ENCODE measurements at places on chromosomes 11 and 22.

- DNase-seq = no peak
Measured at GRCh38 chr11:68816917-68817419, 24.7 kb downstream of the CPT1A start.

GRCh38 chr11:77046060-77046501, 11.9 kb downstream of the B3GNT6 start:
- DNase-seq = no peak

- no peak for DNase-seq
Measured at GRCh38 chr11:8040921-8041285, 40.1 kb upstream of the TUB start.

GRCh38 chr11:111367411-111368284, 11.4 kb downstream of the POU2AF1 start:
- no peak for DNase-seq

GRCh38 chr11:22860241-22860640, at the start of gene CCDC179:
TSS of gene CCDC179 (minus strand) at chr11:22860474. CDS start at chr11:22860421, 53 bp downstream.
- DNase-seq = no peak

DNA sequence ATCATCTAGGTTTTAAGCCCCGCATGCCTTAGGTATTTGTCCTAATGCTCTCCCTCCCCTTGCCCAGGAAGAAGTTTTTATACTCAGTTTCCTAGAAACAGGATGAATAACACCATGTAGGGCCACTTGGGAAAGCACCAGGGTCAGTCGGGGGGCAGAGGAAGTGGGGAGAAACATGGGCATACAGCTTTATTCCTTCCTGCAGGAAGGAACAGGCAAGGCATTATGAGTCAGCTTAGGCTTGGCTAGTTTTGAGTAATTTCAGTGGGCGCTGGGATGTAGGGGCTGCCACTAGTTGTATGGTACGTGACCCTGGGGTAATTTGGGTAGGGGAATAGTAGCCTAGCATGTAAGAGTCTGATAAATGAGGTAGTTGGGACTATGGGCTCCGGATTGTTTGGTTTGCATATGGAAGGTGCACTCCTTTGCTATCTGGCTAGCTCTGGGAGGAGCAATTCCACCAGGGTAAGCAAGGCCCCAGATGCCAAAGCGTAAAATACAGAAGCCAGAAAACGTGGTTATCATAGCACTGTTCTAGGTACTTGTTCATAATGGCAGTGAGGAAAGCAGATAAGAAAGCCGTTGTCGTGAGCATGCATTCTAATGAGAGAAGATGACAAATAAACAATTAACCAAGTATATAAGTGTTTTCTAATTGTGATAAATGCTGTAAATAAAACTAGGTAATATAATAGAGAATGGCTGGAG, 24.8 kb downstream of the ACER3 start:
- no peak for DNase-seq

DNA sequence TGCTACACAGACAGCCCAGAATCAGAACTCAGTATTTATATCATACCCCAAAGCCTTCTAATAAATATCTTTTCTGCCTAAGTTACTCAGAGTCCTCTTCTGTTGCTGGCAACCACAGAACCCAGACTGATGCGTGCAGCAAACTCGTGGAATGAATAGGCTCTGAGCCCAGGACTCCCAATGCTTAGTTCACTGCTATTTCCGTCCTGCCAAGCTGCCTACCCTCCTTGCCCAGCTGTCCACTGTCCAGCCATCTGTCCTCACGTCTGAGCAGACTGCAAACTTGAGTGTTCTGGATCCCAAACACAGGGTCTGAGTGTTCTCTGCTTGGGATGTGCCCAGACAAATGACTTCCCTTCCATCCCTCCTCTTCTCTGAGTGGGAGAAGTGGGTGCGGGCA, 19.4 kb downstream of the PTPN5 start:
- DNase-seq = peak; percentile 69

DNA sequence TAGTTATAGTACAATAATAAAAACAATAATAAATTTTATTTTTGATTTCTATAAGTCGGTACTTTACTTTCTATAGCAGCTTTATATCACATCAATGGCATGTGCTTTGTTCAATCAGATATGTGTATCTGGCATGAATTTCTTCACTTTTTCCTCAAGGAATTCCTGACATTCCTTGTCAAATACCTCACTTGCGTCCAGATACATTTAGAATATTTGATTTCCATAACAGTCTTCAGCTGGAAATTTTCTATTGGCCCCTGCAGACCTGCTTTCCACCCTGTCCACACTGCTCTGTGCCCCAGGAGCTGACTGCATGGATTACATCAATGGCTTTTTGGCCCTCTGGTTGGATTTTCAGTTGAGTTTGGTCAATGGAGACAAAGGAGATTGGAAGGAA, 93.2 kb downstream of the FAR1 start:
- no peak for DNase-seq

DNA sequence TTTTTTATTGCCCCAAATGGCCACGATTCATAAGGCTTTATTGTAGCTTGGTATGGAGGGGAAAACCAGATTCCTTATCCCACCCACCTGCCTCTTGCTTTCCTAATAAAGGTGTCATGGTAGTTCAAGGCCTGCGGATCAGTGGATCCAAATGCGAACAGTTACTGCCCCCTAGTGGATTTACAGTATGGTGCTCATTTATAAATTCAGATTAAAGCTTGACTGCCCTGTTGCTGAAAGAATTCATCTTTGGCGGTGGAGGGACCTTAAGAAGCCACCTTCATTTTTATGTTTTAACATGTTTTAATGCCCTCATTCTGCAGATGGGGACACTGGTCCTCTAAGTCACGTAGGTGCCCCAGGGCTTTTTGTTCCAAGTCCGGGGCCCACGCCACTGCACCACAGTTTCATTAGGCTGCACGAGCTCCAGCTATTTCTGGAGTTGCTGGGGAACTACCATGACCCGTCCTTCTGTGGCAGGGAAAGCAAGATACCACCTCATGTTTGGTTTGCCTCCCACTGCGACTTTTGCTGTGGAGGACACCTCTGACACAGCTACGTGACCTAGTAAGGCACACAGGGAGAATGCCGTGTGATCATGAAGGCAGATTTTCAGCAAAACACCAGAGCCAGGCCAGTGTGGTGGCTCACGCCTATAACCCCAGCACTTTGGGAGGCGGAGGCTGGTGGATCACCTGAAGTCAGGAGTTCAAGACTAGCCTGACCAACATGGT, 15.6 kb upstream of the INCENP start:
- DNase-seq = no peak

GRCh38 chr22:40517631-40518030, 118.9 kb downstream of the MRTFA start:
- DNase-seq = no peak

- no peak for DNase-seq
Measured at GRCh38 chr22:48244388-48245195, 1482.1 kb downstream of the TBC1D22A start.

DNA sequence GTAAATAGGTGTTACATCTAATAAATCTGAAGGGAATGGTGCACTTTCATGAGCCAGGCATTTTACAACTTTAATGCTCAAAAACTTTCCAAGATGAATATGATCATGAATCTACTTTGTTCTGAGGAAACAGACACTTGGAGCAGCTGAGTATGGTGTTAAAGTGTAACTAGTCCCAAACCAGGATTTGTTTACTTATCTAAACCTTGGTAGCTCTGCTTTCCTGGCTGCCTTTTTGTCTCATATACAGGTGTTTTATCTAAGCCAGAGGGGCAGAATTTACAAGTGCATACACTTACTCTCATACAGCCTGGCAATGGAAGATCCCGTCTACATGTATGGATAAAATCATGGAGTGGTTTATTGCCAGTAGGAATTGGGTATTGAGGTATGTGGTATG, 171.5 kb downstream of the FAT3 start:
- no peak for DNase-seq

GRCh38 chr22:39877079-39877845, 16.3 kb downstream of the ENTHD1 start:
- no peak for DNase-seq

- DNase-seq = no peak
Measured at GRCh38 chr11:41394521-41395195, 64.8 kb downstream of the LRRC4C start.
